Amniotic stem cell (primary cell): ENCODE measurements at places on chromosomes 3 and 15.

- DNase-seq: no peak
Measured at GRCh38 chr15:38102972-38103371, 149.7 kb upstream of the SPRED1 start.

- DNase-seq: no peak
Measured at GRCh38 chr3:11435440-11436165, 163.4 kb downstream of the ATG7 start.

- DNase-seq: no peak
Measured at GRCh38 chr3:177295116-177295515, 97.8 kb upstream of the TBL1XR1 start.

DNA sequence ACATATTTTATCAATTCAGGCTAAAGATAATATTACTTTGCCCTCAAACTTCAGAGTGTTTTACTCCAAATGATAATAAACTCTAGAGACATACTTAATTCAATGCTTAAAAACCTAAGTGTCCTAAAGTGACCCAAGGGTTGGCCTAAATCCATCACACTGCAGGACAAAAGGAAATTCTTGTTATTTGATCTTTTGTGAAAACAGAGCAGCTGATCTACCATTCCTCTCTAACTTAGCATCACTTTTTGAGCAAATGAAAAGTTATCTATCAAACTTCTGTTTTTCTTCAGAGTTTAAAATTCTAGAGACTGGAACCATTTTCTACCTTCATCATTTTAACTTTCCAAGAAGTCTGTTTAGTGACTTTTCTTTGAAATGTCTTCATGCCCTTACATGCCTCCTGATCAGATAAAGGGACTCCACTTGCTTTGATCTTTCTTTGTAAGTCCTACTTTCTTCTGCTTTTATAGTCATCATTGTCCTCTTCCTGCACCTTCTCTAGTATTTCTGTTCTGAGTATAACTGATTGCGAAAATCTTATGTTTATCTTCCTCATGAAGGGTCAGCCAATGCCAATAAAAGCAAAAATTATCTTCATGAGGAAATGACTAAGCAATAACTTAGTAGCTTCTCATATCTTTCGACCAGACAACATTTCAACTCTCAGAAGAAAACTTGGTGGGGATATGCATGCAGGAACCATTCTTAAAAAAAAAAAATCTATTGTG is 378.7 kb upstream of the TGFBR2 start:
- peak; percentile 54 for DNase-seq

DNA sequence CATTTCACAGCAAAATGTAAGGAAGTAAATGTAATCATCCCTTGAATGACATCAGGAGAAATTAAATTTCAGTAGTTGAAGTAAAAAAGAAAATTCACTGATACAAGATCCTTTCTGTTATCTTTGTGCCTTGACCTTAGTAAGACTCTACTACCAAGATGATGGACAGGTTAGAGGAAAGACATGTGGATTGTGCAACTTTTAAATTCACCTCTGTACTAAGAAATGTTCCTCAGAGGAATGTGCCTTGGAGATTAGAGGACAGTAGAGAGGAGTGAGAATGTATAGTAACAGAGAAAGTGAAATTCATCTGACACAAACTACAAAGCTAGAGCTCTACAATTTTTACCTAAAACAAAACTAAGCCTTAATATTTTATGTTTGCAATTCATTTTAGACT is 375.3 kb downstream of the PLOD2 start:
- DNase-seq: no peak

DNA sequence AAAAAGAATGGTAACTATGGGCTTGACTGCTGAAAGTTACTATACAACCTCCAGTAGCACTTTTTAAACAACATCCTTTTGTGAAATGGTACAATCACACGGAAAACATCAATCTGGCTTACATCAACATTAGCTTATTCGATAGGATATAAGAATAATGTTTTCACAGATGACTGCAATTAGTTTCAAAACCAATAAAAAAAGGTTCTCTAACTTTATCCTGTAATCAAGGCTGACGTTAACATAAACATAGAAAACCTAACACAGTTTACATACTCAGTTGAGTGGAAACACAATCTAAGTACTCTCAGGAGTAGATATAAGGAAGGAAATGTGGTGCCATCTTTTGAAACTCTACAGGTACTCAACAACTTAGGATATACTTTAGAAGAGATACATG is 102.2 kb downstream of the DLG1 start:
- no peak for DNase-seq

DNA sequence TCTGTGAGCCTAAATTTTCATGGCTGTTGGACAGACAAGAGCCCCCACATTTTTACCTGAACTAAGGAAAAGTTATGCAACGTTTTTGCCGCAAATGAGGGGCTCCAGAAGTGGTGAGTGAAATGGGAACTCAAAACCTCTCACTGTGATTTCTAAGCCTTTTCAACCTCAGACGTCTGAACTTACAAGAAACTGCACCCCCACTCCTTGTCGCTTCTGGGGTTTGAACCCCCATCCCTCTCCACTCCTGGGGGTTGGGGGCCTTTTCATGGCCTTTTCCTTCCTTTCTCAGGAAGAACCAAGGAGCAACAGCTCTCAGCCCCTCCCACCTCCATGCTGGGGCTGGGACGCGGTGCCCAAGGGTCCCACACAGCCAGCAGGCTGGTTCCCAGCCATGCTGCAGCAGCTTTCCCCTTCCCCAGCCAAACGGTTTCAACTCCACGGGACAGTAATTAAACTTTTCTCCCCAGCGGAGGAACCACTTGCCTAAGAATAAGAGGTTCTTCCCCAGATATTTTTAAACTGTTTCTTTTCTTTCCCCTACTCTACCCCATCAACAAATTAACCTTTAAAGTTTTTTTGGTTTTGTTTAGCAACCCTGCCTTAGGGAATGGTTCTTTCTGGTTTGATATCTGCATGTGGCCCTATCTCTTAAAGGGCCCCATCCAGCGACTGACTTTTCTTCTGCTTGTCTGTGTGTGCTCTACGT is 387.6 kb upstream of the CBLB start:
- no peak for DNase-seq

DNA sequence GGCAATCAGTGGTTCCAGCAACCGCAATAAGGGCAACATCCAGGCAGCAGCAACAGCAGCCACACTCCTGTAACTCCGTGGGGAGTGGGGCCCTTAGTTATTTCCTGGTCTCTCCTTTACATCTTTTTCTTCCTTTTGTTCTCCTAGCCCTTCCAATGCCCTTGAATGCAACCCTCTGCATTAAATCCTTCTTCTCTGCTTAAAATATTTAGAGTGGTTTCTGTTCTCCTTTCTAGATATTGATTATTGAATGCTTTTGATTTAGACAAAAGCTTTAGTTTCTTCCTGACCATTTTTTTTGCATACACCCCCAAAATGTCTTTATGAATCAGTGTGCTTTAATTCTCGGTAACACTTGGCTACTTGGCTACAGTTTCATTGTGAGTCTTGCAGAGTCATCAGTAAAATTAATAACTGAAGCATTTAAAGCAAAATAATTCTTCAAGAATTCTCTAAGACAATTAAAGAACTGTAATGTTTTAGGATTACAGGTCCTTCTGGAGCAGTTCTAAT is 586.1 kb downstream of the MECOM start:
- no peak for DNase-seq

DNA sequence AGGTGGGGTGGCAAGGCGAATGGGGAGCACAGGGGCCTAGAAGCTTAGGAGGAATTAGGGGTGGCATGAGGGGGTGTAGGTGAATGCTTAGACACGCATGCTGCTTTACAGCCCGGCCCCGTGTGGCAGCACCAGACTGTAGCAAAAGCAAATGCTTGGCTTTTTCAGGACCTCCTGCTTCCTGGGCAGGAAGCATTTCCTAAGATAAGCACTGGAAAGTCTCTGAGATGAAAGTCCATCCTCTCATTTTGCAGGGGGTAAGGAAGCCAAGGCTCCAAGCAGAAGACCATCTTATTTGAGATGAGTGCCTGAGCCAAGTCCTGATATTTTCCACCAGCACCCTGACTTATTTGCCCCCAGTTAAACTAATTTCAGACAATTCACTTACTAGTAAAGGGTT is 12.9 kb downstream of the SSUH2 start:
- no peak for DNase-seq

DNA sequence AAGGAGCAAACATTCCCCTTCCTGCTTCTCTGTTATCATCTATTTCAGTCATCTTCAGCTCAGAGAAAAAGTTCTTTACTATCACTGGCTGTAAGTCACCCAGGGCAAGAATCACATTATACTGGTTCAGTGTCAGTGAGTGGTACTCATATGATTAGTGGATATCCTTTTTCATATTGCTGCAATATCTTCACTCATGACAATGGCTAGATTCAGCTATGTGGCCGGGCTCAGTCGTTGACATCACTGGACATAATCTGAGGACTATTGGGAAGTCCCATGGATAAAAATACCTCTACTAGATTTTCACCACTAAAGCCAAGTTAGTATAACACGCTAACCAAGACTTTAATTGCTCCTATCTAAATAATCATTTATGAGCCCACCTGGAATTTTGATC is 91.3 kb upstream of the UBE2E2 start:
- no peak for DNase-seq

DNA sequence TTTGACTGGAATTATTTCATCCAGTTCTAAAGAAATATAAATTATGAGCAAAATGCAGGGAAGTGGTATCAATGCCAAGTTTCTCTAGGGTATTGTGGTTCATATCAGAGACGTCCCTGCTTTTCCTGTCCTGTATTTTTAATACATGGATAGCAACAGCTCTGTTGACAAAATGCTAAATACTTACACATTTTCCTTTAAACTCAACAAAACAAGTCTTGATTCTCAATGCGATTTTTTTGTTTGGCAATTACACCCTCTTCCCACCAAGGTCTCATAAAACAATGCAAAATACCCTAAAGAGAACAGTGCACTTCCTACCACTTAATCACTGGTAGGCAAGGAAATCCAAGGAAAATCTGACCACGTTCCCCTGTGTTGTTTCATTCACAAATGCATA is 120.0 kb downstream of the DUT start:
- DNase-seq: no peak

GRCh38 chr3:159819676-159820075 is 169.0 kb upstream of the IL12A start:
- DNase-seq: no peak

DNA sequence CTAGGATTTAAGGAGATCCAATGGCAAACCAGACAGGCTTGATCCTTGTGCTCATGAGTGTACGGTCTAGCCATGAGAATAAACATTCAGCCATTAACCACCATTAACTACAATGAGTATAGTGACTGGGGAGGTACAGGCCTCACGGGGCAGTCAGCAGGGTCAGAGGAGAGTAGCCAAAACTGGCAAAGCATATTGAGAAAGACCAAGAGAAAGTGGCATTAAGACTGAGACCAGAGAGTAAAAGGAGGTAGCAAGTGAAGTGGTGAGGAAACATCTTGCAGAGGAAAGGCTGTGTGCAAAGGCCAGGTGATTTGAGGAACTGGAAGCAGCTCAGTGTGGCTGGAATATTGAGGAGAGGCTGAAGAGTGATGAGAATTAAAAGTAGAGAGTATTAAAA is 407.2 kb upstream of the LMCD1 start:
- DNase-seq: no peak

GRCh38 chr3:182479419-182480336 is 313.6 kb upstream of the ATP11B start:
- DNase-seq: no peak

- DNase-seq: no peak
Measured at GRCh38 chr3:131285456-131285855, 96.1 kb upstream of the NUDT16 start.

GRCh38 chr15:85711580-85712192 is 83.0 kb downstream of the KLHL25 start:
- no peak for DNase-seq

GRCh38 chr15:49255966-49256759 is 86.1 kb downstream of the GALK2 start:
- DNase-seq: no peak

- peak; percentile 2 for DNase-seq
Measured at GRCh38 chr3:19348941-19349564, 200.7 kb downstream of the KCNH8 start.

DNA sequence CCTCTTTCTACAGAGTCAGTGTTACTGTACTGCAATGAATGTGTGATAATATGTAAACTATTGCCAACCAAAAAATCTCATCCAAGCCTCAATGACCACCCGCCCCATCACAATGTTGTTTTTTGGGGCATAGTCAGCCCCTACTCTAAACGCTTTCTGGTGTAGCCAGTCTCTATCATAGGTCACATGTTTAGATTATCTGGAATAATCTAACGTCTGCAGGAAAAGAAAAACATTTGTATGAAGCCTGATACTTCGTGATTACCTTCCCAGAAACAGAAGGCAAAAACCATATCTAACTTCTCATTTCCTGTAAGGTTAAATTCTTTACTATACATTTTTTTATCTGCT is 1331.8 kb upstream of the GBE1 start:
- DNase-seq: no peak

GRCh38 chr15:53233801-53234200 is 443.7 kb upstream of the ONECUT1 start:
- DNase-seq: no peak
